ENCODE measurements at places on chromosomes 1 and 21.
A peak's percentile ranks its signal among the peaks of the same experiment; 100 is the strongest.

DNA sequence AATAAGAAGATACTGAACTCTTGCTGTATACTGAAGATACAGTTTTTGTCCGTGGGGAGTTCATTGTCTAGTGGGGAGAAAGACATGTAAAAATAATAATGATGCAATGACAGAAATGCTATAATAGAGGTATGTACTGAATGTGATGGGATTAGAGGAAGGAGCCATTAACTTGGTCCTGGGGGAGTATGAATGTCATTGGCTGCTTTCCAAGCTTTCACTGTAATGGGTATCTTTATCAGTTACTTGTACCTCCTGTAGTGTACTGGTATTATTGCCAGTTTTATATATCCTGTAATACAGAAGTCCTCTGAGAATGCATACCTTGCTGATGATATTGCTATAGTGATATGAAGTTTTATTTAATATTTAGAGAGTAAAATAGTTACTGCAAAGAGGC is 7.4 kb downstream of the BTBD8 start:
- DNase-seq, result peak; percentile 1

GRCh38 chr1:46168477-46168876 is 6.4 kb upstream of the TSPAN1 start:
- no peak for DNase-seq

- no peak for DNase-seq
These were observed 107.0 kb downstream of the PTPN14 start for GRCh38 chr1:214444182-214444939.

DNA sequence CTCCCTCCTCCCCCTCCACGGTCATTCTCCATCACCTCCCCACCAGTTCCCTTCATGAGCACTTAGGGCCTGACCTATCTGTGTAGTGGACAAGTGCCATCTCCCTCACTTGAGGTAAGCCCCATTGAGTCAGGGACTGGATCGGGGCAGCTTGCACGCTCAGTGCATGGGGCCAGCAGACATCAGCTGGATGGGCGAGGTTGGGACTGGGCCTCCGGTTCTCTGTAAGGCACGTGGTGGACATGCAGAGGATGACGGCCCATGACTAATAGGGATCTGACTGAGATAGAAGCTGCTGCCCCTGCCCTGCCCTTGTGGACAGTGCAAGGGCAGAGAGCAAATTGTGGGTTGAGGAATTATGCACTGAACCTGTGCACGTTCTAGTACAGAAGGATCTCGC is 120.4 kb upstream of the C1orf174 start:
- DNase-seq, result no peak

DNA sequence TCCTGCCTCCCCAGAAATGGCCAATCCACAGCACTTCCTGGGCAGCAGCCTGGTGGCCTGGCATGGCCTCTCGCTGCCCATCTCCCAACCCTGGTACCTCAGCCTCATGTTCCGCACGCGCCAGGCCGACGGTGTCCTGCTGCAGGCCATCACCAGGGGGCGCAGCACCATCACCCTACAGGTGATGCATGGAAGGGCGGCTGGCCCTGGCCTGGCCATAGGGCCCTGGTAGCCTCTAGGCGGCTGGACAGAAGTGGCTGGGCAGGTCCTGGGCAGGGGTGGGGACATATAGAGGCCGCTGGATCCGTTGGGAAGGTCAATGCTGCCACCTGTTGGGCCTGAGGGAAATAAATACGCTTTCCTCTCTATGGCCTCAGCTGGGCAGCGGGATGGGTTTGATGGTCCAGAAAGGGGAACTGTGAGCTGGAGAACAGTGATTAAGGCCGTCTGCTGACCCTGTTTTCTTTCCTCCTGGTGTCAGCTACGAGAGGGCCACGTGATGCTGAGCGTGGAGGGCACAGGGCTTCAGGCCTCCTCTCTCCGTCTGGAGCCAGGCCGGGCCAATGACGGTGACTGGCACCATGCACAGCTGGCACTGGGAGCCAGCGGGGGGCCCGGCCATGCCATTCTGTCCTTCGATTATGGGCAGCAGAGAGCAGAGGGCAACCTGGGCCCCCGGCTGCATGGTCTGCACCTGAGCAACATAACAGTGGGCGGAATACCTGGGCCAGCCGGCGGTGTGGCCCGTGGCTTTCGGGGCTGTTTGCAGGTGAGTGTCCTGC is 14.4 kb downstream of the CELSR2 start:
- no peak for DNase-seq

DNA sequence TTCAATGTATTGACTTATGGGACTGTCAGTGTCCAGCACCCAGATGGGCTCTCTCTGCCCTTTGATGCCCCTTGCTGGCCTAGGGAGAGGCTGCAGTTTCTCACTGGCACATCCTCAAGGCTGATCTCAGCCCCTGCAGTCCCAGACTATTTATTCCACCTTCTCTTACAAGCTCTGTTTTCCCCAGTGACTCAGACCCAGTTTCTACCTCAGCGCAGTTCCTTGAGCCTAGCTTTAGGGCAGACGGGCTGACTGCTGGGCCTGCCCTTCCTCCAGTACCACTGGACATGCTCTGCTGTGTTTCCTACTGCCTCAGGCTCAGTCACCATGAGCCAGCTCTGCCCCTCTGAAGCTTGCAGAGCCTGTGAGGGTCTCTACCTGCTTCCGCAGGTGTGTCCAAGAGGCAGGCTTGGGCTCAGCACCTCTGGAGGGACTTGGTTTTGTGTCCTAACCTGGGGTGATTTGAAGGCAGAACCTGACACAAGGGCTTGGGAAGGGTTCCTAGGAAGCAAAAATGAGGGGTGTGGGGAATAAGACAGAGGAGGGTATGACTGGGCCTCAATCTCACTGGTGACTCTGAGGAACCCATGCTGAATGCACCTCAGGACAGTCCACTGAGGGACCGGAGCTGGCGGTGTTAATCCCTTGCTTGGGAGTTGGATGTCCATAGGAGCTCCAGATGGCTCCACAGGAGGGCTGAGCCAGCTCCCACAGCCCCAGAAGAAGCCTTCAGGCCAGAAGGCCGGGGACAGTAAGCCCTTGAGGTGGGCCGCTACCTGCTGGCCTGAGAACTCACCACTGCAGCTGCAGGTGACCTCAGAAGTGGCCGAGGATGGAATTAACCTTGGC is 689.9 kb downstream of the MATN1 start:
- DNase-seq, result no peak

DNA sequence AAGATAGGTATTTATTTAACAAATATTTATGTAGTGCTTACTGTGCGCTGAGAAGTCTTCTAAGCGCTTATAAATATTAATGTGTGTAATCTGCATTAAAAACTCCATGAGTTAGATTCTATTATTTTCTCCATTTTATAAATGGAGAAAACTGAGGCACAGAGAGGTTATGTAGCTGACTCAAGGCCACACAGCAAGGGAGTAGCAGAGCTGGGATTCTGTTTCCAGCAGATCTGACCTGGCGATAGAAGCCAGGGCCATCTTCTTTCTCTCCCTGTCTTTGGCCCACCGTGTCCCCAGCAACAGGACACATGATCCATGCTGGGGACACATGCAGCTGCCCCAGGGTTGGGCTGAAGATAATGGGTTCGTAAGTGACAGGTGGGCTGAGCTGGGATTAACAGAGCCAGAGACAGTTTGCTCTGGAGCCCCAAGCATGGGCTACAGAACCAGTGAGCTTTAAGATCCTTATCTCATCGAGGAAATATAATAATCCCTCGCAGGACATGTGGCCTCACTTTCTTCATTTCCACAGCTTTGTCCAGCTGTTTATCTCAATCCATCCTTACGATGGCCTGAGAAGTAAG is 30.3 kb downstream of the IGSF21 start:
- DNase-seq, result peak; percentile 88

GRCh38 chr1:247376659-247377058 is 39.3 kb upstream of the NLRP3 start:
- no peak for DNase-seq

DNA sequence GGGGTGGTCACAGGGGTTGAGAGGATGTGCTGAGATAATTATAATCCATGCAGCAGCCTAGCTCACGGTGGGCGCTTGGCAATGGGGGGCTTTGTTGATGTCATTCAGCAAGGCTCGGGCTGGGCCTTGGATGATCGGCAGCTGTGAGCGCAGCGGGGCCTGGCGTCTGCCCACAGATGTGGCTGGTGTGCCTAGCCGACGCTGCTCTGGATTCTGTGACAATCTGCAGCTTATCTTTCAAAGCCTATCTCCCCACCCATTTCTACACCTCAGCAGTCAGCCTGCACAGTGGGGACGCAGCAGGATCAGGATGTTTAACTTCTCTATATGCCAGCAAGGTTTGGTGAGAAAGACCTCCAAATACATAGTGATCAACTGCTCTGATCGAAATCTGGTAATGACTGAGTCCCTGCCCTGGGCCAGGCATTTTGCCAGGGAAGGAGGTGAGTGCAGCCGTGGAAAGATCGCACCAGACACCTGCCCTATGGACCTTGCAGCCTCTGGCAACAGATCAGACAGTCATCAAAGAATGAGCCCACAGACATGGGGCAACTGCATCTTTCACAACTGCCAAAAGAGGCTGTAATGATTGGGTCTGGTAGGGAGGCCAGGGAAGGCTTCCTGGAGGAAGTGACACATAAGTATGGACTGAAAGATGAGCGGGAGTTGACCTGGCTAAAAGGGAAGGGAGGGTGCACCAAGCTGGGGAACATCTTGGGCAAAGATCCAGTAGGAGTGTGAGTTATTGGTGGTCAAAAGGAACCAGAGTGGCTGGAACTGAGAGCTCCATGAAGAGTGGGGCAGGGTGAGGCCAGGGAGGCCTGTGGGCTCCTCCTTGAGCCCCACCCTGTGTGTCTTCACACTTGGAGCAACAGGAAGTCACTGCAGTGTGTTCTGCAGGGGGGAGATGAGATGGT is 35.3 kb downstream of the EPHB2 start:
- DNase-seq, result no peak

DNA sequence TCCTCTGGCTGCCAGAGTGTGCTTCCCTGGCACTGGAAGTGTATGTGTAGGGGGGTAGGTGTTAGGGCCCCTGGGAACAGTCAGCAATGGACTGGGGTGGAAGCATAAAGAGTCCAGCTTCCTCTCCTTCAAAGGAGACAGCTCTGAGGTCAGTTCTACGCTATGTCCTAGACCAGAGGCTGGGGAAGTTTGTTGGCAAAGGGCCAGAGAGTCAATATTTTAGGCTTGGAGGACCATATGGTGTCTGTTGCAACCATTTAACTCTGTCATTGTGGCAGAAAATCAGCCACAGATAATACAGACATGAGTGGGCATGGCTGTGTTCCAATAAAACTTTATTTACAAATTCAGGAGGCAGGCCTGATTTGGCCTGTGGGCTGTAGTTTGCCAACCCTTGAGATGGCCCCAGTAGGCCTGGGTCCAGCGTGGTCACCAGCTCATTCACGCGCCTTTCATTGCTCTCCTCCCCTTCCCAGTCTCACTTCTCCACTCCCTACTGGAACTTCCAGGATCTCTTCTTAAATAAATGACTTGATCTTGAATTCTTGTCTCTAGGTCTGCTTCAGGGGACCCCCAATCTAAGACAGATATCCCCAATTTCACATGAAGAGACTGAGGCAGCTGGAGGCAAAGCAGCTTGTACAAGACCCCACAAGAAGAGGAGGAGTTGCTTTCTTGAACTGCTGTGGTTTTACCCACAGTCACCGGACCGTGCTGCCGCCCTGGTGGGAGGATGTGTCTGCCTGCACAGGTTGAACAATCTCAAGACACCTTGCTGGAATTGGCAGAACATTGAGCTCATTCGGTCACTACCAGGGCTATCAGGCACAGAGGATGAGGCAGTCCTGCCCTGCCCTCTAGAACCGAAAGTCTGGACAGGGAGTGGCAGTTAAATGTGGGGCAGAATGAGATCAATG is 162.4 kb upstream of the POU3F1 start:
- DNase-seq, result no peak

GRCh38 chr1:9302745-9303524 is 10.2 kb downstream of the SPSB1 start:
- DNase-seq, result no peak

DNA sequence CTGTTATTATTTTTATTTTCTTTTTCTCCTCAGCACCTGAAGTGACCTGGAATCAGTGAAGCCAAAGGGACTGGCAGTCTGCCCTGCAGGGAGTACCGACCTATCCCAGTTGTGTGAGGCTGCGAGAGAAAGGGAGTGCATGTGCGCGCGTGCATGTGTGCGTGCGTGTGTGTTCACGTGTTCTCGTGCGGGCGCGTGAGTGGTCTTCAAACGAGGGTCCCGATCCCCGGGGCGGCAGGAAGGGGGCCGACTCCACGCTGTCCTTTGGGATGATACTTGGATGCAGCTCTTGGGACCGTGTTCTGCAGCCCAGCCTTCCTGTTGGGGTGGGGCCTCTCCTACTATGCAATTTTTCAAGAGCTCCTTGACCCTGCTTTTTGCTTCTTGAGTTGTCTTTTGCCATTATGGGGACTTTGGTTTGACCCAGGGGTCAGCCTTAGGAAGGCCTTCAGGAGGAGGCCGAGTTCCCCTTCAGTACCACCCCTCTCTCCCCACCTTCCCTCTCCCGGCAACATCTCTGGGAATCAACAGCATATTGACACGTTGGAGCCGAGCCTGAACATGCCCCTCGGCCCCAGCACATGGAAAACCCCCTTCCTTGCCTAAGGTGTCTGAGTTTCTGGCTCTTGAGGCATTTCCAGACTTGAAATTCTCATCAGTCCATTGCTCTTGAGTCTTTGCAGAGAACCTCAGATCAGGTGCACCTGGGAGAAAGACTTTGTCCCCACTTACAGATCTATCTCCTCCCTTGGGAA is 123.3 kb downstream of the PRDM2 start:
- no peak for DNase-seq

DNA sequence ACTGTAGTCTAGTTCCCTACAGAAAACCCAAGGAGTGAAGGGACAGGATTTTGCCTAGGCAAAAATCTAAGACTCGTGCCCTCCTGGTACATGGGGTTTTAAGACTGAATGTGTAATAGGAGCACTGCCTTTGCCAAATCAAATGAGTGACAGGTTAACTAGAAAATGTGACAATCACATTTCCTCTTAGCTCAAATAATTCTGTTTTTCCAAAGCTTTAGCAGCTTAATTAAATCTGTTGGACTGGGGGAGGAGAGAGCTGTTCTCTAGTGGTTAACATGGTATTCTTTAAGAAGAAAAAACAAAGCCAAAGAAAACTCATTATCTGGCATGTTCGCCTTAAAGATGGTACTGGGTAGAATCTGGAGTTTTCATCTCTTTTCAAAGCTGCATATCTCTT is 12.6 kb downstream of the FNDC5 start:
- no peak for DNase-seq

DNA sequence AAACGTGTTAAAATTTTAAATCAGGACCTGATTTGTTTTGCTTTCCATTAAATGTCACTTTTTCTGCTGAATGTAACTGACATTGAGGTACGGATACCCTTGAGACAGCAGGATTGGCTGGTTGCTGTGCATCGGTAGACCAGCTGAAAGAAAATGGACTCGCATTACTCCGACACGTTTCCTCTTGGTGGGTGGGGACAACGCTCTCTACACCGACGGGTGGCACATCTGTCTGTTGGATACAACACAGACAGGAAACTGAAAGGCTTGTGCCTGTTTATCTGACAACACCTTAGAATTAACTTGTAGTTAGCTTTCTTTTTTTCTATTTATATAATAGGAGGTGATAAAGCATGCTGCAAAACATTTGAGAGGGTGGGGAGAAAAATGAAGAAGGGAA is 19.4 kb downstream of the PRPF38A start:
- DNase-seq, result no peak

- no peak for DNase-seq
These were observed 94.8 kb upstream of the KIAA0040 start for GRCh38 chr1:175287377-175287776.

Measured in NCI-H524 treated with DMSO at 0.1 percent for 48 hours (cell line).